ENCODE measurements at places on chromosomes 3 and 15. TPM values are rescaled to one million over a fixed set of nuclear protein-coding genes. Genes with fewer than 3 reads are reported as not detected.
A peak's percentile ranks its signal among the peaks of the same experiment; 100 is the strongest.

DNA sequence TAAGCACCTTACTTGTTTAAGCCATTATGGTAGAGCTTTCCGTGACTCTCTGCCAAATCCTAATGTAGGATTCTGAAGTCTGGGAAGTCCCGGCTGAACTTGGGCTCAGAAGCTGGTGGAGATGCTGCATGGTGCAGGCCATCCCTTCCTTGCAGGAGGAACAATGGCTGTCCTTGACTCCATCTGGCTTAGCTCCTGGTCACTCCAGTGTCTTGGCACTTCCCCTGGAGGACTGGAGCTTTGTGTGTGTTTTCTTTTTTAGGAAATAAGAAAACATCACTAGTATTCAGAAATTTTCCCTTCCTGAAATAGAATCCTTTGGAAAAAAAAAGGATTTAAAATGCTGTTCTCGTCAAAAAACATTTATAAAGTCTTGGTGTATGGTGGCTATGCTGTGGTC, 209.3 kb upstream of the ROPN1 start:
- no peak overlapping the region for H3K4me3 ChIP-seq
- no peaks in the 10 kb centered on the region for H3K36me3 ChIP-seq
- H3K27me3 ChIP-seq: no peaks in the 10 kb centered on the region
- no peak overlapping the region for H3K27ac ChIP-seq

DNA sequence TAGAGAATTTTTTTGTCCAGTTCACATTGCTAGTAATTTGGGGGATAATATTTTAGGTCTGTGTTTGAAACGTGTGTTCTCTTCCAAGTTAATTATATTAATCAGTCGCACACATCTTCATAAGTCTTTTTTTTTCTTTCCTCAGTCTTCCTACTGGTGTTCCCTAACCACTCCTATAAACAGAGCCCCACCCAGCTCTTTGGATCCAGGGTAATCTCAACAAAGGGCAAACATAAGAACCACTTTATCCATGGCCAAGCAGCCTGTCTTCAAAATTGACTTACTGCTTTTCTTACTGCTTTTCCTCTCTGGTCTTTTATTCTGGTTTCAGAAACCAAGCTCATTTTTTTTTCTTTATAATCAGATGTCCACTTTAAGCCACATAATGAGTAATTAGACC, 266.8 kb upstream of the NECTIN3 start:
- H3K4me1 ChIP-seq: peaks cover 2% of the 10 kb centered on the region
- no peak for DNase-seq
- H3K27me3 ChIP-seq: no peaks in the 10 kb centered on the region
- no peak overlapping the region for H3K27ac ChIP-seq
- H3K4me3 ChIP-seq: no peak overlapping the region

DNA sequence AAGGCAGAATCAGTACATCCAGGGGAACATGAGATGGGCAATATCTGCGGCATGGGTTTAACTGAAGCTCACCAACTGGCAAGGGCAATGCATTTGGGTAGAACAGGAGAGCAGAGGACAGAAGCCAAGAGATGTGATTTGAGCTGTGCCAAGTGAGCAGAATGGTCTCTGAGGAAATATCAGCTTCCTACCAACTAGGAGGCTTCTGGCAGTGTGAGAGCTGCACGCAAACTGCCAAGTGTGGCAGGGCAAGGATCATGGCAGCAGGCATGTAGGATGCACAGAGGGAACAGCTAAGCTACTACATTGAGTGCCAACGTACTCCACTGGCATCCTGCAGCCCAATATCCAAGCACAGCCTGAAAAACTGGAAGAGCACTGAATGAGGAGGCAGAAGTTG, 1036.5 kb downstream of the TUSC7 start:
- H3K27me3 ChIP-seq: no peaks in the 10 kb centered on the region
- no peak for DNase-seq
- H3K4me3 ChIP-seq: no peak overlapping the region
- no peaks in the 10 kb centered on the region for H3K4me1 ChIP-seq
- no peak overlapping the region for H3K27ac ChIP-seq

GRCh38 chr3:185929192-185930151, 8.3 kb downstream of the TRA2B start:
- H3K27me3 ChIP-seq: no peaks in the 10 kb centered on the region
- H3K36me3 ChIP-seq: no peaks in the 10 kb centered on the region
- DNase-seq: no peak
- H3K4me3 ChIP-seq: peak overlapping the region; percentile 5
- H3K4me1 ChIP-seq: peaks cover 23% of the 10 kb centered on the region

- H3K27ac ChIP-seq: no peak overlapping the region
- H3K36me3 ChIP-seq: no peaks in the 10 kb centered on the region
- H3K27me3 ChIP-seq: no peaks in the 10 kb centered on the region
- H3K4me3 ChIP-seq: no peak overlapping the region
Measured at GRCh38 chr3:196186651-196187573, 24.3 kb downstream of the ZDHHC19 start.

CHL1 gene
- 20.8 TPM for total RNA-seq

DNA sequence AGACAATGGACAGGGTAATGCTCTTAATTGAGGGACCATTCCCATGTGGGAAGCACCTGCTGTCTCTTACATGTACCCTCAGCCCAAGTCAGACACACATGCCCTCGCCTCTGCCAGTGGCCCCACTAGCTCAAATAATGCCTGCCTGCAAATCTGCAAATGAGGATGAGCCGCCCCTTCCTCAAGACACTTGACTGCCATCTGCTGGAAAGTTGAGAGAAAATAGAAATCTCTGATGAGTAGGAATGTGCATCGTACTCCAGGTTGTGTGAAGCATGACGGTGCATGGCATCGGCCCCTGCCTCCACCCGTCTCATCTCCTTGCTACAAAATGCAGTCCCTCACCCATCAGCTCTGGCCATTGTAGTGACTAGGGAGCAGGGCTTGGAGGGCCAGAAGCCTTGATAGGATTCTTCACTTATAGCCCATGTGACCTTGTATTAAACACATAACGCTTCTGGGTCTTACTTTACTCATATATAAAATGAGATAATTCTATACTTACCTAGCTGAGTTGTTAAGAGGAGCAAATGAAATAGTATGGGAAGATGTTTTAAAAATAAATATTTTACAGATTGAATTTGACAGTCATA, 6.3 kb upstream of the SCN5A start:
- H3K27me3 ChIP-seq: no peaks in the 10 kb centered on the region
- no peak for DNase-seq
- no peak overlapping the region for H3K4me3 ChIP-seq
- no peak overlapping the region for H3K27ac ChIP-seq
- no peaks in the 10 kb centered on the region for H3K36me3 ChIP-seq
- no peaks in the 10 kb centered on the region for H3K4me1 ChIP-seq

GRCh38 chr15:41917767-41918430, 24.0 kb upstream of the SPTBN5 start:
- no peak for DNase-seq
- peaks cover 31% of the 10 kb centered on the region for H3K4me1 ChIP-seq
- no peaks in the 10 kb centered on the region for H3K27me3 ChIP-seq
- no peaks in the 10 kb centered on the region for H3K36me3 ChIP-seq
- no peak overlapping the region for H3K27ac ChIP-seq

ARPP21 gene
- not detected for total RNA-seq

TMCO5A gene
- total RNA-seq: not detected

GRCh38 chr3:188553569-188553968, 399.6 kb downstream of the LPP start:
- no peak overlapping the region for H3K4me3 ChIP-seq
- no peaks in the 10 kb centered on the region for H3K36me3 ChIP-seq
- no peaks in the 10 kb centered on the region for H3K27me3 ChIP-seq

- H3K4me1 ChIP-seq: no peaks in the 10 kb centered on the region
- no peaks in the 10 kb centered on the region for H3K36me3 ChIP-seq
- DNase-seq: no peak
- H3K27me3 ChIP-seq: no peaks in the 10 kb centered on the region
- H3K27ac ChIP-seq: no peak overlapping the region
Measured at GRCh38 chr3:10213156-10213792, 35.0 kb upstream of the TATDN2 start.

DNA sequence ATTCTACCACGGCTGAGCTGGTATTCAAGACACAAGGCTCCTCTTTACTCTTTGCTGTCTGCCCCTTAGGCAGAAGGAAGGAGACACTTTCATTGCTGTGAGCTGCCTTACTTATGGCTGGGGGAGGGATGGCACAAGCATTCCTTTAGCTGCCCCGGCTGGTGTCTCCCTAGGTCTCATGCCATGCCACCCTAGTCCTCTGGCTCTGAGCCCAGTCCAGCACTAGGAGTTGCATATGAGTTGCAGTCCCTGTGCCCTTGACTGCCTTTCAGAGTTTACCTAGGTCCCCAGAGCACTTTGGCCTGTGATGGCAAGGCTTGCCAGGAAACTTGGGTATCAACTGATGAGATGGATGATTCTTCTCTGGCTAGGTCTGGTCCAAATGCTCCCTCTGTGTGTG, 296.4 kb downstream of the RBMS3 start:
- peaks cover 5% of the 10 kb centered on the region for H3K4me1 ChIP-seq
- H3K27ac ChIP-seq: no peak overlapping the region
- DNase-seq: no peak
- no peaks in the 10 kb centered on the region for H3K27me3 ChIP-seq
- H3K4me3 ChIP-seq: no peak overlapping the region

GRCh38 chr15:72472992-72473610, 1.0 kb upstream of the ARIH1 start:
- peaks cover 11% of the 10 kb centered on the region for H3K4me1 ChIP-seq
- DNase-seq: no peak
- H3K36me3 ChIP-seq: no peaks in the 10 kb centered on the region
- H3K27ac ChIP-seq: peak overlapping the region; percentile 99
- peak overlapping the region; percentile 88 for H3K4me3 ChIP-seq

GRIP2 gene
- total RNA-seq: 1.6 TPM

ACKR4 gene
- total RNA-seq: 0.50 TPM

ERICH6 gene
- 0.51 TPM for total RNA-seq

CCDC13 gene
- total RNA-seq: 0.53 TPM
